Activated T-cell treated with anti-CD3 and anti-CD28 coated beads, Interleukin-2, amount 50 U/mL, for 48 hours (primary cell): ENCODE measurements at places on chromosomes 12 and 14.

DNA sequence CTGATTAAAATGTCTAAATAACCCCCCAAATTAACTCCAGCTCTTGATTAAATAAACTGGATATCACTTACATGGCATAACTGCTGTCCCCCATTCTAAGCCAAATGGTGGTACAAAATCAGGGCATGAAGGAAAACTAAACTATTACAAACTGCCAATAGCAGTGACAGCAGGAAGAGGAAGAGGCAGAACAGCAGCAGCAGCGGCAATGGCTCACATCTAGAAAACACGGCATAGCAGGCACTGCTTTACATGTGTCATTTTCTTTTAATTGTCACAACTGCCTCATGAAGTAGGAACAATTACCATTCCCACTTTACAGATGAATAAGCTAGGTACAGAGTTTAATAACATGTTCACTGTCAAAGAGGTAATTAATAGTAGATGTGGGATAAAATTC is 92.0 kb downstream of the EPS8 start:
- no peak for DNase-seq

DNA sequence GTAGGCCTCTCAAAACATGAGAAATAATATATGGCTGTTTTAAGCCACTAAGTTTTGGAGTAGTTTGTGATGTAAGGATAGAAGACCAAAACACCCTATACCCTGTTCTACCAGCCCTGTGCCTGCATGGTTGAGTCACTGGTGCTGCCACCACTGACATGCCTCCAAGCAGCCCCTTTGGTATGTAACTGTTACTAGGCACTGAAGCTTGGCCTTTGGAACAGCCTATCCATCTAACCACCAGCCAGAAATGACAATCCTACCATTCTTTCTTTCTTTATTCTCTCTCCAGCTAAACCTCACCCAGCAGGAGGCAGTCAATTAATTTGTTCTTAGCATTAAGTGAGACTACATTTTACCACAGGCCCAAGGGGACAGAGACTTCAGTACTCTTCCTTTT is 240.3 kb downstream of the MSRB3 start:
- DNase-seq: no peak

DNA sequence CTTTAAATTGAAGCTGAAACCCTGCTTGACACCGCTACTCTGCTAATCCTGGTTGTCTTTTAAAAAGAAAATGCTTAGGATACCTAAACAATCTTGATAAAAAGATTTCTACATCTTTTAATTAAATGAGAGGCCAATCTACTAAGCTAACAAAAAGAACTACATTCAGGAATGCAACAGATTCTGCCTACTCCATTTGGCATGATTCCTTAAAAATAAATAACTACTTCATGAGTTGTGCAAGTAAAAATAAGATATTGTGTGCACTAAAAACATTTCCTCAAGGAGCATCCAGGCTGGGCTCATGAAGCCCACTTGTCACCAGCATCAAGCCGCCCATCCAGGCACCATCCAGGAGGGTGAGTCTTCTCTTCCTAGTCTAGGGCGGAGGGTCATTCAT is 197.5 kb downstream of the PAX9 start:
- DNase-seq: no peak

GRCh38 chr14:52391881-52392615 is 77.9 kb downstream of the PTGER2 start:
- DNase-seq: no peak

DNA sequence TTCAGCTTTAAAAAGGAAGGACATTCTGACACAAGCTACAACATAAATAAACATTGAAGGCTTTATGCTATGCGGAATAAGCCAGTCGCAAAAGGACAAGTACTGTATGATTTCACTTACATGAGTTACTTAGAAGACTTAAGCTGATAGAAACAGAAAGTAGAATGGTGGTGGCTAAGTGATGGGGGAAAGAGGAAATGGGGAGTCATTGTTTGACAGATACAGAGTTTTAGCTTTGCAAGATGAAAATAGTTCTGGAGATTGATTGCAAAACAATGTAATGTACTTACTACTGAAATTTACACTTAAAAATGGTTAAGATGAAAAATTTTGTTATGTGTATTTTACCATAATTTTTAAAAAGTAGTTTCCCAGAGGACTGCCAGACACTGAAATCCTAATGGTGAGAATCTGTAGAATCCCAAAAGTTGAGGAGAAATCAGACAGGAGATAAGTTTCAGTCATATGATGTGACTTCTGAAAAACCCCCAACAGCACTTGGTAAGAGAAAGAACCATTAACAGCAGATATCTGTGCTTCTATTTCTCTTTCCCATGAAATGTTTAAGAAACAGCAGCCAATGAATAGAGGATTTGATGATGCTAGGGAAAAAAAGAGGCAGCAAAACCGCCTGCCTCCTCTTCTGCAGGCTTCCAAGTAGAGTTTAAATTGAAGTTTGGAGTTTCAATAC is 16.6 kb upstream of the CLEC2A start:
- no peak for DNase-seq

DNA sequence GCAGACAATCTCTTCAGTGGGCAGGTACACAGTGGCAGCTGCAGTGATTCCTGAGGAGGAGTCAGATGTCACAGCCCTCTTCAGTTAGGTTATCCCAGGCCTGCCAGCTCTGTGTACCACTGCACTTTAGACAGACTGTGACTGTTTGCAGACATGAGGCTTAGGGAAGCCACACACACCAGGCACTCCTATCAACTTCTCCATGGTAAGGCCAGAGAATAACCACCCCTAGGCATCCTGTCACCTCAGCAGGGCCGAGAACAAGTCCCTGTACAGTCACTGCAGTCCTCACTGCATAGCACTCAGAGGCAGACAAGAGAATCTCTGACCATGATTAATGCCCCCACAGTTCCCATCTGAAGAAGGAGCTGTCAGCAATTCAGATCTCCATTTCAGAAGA is 296.5 kb downstream of the GALC start:
- DNase-seq: no peak

DNA sequence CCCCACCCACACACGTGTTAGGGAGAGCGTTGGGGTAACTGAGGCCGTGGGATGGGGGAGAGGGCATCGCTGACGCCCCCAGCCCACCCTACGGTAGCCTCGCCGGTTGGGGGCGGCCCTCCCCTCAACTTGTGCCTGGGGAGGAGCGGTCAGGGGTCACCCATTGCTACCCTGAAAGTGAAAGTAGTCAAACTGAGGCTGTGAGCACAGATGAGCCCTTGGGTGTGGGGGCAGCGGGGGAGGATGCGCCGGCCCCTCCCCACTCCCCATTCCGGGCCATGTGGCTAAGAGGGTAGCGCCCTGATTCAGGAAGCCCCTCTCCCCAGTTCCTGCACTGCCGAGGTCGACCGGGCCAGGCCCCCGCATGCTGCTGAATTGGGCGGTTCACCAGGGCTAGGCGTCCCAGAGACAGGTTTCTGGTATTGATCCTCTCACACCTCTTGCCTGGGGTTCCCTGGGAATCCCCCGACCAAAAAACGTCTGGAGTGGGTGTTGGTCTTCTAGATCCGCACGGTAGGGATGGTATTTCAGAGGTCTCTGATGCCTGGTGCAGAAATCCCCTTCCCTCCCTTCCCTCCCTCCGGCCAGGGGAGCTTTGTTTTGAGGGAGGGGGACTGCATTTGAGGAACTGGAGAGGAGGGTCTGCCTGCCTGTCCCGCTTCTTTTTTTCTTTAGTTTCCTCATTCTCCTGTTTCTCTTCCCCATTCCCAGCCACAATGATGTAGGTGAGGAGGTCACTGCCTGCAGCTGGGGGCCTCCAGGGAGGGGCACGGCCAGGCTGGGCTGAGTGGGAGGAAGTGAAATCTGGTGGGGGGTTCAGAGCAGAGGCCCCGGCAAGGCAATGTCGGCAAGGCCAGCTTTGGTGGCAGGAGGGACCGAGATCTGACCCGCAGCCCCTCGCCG is 1.0 kb downstream of the SH2B3 start:
- DNase-seq: peak; percentile 68
